CD14-positive monocyte (primary cell): ENCODE measurements at places on chromosomes 13 and 19.

DNA sequence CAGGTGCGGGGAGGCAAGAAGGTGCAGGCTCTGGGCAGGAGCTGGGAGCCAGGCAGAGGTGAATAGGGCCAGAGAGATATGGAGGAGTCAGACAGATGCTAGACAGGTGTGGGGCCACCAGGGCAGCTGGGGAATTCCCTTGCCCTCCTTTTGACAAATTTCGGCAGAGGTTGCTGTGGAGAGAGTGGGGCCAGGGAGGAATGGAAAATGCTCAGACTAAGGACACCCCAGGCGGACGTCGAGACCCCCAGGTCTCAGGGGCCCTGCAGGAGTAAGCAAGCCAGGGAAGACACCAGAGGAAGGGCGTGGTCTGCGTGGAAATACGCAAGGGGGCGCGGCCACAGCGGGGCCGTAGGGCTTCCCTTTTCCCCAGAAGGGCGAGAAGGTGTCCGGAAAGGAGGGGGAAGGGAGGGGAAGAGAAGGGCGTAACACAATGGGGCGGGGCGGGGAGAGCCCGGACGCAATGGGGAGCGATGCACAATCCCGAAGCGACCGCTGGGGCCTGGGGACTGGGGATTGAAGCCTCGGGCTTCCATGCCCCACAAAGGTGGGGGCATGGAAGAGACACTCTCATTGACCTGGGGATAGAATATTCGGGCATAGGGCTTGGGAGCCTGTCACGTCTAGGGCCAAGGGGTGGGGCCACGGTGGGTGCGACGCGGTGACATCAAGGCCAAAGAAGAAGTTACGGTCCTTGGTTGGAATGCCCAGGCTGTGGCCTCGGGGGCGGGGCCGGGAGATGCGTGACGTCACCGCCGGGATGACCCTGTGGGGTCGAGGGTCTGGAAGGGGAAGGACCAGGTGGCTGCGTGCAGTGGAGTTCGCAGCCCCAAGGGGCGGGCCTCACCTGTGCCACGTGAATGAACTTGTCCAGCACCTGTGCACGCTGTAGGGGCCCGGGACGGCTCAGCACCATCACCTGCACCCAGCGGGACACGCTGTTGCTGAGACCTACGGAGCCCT is 8.2 kb downstream of the RASGRP4 start:
- peak; percentile 93 for DNase-seq

DNA sequence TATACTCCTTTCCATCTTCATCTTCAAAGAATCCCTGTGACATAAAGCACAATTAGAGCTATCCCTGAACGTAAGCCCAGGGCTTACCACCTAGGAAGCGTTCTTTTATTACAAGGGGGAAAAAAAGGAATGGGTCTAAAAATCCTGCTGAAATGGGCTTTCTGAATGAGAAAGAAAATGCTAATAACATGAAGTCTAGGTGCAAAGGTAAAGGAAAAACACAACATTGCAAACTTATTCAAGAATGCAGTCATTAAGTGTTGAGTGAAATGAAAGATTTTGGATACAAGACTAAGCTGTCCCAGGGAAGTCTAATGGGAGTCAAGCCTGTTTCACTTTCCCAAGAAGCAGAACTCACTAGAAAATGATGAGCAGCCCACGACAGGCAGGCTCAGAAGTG is 55.3 kb upstream of the SLC15A1 start:
- DNase-seq: no peak

DNA sequence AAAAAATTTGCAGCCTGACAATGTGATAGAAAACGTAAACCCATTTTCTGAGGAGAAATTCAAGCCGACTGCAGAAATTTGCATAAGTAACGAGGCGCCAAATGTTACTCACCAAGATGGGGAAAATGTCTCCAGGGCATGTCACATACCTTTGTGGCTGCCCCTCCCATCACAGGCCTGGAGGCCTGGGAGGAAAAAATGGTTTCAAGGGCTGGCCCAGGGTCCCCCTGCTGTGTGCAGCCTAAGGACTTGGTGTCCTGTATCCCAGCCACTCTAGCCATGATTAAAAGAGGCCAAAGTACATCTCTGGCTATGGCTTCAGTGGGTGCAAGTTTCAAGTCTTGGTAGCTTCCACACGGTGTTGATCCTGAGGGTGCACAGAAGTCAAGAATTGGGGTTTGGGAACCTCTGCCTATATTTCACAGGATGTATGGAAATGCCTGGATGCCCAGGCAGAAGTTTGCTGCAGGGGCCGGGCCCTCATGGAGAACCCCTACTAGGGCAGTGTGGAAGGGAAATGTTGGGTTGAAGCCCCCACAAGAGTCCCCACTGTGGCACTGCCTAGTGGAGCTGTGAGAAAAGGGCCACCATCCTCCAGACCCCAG is 1842.3 kb downstream of the PCDH9 start:
- no peak for DNase-seq

DNA sequence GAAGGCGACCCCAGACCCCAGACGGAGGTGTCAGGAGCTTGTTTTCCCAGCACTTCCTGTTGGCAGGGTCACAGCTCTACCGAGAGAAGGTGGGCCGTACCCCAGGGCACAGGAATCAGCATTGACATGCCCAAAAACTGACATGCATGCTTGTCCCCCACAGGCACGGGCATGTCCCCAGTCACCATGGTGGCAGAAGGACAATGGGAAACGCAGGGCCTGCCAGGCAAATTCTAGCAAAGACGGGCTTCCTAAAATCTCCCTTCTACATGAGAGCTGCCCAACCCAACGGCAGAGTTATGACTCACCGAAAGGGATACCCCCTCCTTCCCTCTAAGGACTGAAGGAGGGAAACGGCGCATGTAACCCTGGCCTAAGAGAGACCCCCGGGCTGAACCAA is 18.5 kb downstream of the TSHZ3 start:
- DNase-seq: peak; percentile 20

- DNase-seq: no peak
Measured at GRCh38 chr13:88000239-88000638, 329.1 kb downstream of the SLITRK5 start.

GRCh38 chr13:74839656-74840055 is 642.3 kb downstream of the TBC1D4 start:
- no peak for DNase-seq

GRCh38 chr13:108283110-108283509 is 13.6 kb downstream of the TNFSF13B start:
- no peak for DNase-seq

DNA sequence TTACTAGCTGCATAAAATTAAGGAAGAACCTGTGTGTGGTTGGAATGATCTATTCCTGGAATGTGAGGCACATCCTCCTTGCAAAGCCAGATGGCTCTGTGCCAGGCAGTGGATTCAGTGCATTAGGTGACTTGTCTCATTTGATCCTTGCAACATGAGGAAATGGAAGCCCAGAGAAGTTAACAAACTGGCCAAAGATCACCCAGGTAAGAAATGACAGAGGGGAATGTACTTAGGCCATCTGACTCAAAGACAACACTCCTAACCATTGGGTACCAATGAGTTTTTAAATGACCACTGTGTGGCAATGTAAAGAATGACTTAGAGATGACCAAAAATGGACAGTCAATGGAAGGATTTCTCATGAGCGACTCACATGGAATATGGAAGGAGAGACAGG is 114.2 kb upstream of the RXFP2 start:
- no peak for DNase-seq

DNA sequence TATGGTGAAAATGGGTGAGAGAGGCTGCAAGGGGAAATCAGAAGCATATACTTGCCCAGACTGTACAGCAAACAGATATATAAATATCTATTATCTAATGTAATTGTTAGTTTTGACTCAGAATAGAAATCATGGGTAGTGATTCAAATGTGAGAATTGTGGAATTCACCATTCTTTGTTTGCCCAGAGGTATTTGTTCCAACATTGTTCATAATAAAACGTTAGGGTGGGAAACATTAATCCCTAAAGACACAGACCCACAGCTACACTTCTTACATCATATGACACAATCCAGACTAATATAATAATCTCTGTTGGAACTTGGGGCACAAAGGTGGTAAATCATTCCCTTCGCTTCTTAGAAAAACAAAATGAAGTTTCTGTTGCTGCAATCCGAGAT is 646.5 kb upstream of the SLITRK6 start:
- no peak for DNase-seq

- DNase-seq: peak; percentile 91
Measured at GRCh38 chr19:4567584-4568071, 8.1 kb upstream of the SEMA6B start.

DNA sequence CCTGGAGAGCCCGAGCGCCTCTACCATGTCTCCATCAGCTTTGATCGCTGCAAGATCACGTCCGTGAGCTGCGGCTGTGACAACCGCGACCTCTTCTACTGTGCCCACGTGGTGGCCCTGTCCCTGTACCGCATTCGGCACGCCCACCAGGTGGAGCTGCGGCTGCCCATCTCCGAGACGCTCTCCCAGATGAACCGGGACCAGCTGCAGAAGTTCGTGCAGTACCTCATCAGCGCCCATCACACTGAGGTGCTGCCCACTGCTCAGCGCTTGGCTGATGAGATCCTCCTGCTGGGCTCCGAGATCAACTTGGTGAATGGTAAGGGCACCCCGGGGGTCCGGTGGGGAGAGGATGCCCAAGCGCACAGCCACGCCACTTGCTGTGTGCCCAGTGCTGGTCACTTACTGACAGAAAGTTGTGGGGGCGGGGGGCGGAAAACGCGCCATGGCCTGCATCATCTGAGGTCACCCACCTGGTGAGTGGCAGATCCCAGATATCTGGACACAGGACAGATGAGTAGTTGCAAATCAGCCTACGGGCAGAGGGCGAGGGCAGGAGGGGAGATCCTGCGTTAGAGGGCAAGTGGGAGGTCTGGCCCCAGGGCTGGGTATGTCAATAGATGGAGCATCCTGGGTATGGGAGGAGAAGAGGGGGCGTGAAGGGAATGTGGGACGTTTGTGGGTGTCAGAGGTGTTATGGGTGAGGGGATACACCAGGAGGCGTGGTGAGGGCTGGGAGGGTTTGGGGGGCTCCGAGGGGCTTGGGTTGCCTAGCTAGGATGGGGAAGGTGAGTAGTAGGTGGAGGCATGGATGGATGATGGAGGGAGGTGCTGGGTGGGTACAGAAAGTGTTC is 9.8 kb downstream of the ZSWIM4 start:
- DNase-seq: no peak

- no peak for DNase-seq
Measured at GRCh38 chr19:19418555-19419260, 13.2 kb downstream of the GATAD2A start.

- no peak for DNase-seq
Measured at GRCh38 chr19:9566729-9567128, 17.6 kb downstream of the ZNF121 start.

- DNase-seq: no peak
Measured at GRCh38 chr19:3748965-3749364, 12.5 kb downstream of the APBA3 start.

DNA sequence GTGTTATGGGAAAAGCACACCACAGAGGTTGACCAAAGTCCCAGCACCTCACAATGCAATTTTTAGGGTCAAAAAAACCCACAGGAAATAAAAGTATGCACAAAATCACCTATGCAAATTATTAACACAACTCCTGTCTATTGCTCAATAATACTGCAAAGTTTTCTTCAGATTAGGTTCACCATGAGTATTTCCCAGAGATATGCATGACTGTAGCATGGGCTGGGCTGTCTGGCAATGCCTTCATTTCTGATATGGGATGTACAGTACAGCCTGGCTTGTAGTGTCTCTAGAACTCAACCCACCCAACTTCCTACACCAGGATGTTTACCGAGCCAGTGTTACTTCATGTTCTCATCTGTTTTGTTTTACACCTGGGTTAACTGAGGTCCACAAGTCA is 698.7 kb upstream of the ARGLU1 start:
- DNase-seq: no peak

- DNase-seq: no peak
Measured at GRCh38 chr13:114045113-114045735, 71.3 kb upstream of the C13orf46 start.

DNA sequence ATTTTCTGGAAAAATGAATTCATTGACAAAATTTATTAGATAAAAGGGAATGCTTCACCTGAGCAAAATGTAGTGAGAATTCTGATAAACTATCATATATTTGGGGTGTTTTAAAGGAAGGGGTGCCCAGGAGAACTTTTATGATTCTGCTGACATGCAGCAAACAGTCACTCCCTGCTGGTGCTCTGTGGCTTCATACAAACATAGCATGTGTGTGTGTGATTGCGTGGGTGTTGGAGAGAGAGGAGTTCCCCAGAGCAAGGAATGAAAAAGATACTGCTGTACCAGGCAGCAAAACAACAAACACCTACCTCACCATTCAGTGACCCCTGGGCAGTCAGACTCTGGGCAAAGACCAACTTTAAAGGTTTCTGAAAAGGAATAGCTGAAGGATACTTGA is 546.7 kb downstream of the RFC3 start:
- DNase-seq: no peak

DNA sequence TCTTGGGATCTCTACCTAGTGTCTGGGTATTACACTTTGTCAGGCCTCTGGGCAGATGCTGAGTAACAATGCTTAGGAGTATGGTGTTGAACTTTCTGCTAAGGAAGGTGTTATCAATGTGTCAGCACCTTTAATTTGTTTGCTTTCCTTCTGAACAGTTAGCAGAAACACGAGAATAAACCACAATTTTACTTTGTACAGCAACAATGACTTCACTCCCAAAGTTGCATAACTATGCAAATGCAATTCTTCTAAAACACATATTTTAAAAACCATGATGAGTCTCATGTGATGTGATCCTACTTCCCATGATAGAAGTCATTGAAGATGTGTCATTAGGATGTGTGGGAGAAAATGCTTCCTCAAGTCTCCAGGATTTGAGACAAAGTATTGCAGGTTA is 155.0 kb downstream of the POSTN start:
- DNase-seq: no peak

- DNase-seq: peak; percentile 77
Measured at GRCh38 chr19:49983645-49984229, 22.8 kb upstream of the SIGLEC11 start.

DNA sequence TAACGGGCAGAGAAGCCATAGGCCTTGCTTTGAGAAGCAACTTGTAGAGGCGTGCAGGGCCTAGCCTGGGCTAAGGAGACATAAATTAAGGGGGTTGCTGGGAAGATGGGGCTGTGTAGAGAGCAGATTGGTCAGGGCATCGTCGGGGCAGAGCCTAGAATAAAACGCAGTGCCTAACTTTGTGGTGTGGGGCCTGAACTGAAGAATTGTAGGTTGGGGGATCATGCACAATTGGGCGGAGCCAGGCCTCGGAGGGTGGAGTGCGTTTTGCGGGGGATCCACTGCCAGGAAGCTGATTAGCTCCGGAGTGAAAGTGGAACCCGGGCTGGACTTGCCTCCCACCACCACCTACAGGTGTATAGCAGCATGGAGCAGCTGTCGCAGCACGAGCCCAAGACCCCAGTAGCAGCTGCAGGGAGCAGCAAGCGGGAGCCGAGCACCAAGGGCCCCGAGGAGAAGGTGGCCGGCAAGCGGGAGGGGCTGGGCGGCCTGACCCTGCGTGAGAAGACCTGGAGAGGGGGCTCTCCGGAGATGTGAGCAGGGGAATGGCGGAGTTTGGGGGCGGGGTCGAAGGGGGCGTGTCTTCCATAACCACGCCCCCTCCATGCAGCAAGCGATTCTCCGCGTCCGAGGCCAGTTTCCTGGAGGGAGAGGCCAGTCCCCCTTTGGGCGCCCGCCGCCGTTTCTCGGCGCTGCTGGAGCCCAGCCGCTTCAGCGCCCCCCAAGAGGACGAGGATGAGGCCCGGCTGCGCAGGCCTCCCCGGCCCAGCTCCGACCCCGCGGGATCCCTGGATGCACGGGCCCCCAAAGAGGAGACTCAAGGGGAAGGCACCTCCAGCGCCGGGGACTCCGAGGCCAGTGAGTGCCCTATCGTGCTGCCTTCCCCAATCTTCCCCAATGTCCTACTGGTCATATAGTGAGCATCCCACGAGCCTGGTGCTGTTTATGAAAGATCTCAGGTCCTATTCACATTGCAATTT is 13.8 kb downstream of the DNASE2 start:
- peak; percentile 55 for DNase-seq
